ENCODE measurements at places on chromosomes 7 and 10. TPM values are rescaled to one million over a fixed set of nuclear protein-coding genes. Genes with fewer than 3 reads are reported as not detected.

The POM121 gene
- 6.6 TPM for total RNA-seq

The SERPINE1 gene
- 260 TPM for total RNA-seq

The ASIC3 gene
- 0.17 TPM for total RNA-seq

The BRAF gene
- total RNA-seq = 25.6 TPM

The GIMAP4 gene
- total RNA-seq = 2.0 TPM

Data from smooth muscle cell of trachea (primary cell).